ENCODE measurements at places on chromosomes 12 and 14.

DNA sequence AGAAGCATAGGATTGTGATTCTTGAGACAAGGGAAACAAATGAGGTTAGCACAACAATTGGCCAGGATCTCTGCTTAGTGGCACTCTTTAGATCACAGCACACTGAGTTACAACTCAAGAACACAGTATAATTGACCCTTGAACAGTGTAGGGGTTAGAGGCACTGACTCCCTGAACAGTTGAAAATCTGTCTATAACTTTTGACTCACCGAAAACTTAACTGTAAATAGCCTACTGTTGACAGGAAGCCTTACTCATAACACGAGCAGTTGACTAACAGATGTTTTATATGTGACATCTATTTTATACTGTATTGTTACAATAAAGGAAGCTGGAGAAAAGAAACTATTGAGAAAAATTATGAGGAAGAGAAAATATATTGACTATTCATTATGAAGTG lies 296.1 kb downstream of the RERGL start:
- DNase-seq: no peak

DNA sequence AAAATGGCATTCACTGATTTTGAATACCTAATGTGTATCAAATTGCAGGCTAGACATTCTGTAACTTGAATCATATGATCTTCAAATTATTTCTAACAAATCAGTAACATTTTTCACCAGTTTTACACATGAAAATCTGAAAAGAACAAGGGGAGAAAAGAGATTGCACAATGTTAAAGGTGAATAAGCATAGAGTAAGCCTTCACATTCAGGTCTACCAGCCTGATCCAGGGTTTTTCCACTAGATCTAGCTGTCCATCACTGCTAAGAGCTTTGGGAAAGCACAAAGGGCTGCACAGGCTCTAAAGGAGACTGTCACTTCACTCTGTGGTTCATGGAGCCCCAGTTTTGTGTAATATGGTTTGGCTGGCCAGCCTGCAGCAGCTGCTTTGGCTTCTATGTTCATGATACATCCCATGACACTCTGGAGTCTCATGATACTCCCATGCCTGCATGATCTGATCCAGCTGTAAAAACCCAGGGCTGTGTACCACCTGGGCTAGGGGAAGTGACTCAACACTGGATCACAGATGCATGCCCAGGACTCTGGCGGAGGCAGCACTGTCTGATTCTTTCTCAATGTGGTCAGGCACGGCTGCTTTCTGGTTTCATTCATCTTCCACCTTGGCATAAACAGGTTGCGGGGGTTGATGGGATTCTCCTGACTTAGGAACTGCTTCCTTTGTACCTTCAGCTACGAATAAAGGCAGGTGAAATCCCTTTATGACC lies 859.7 kb downstream of the GALC start:
- DNase-seq: no peak

- no peak for DNase-seq
These were observed 847 bp downstream of the MMP14 start for GRCh38 chr14:22837114-22837749.

- DNase-seq: no peak
These were observed 360.4 kb downstream of the ATP23 start for GRCh38 chr12:58301730-58302122.

- no peak for DNase-seq
These were observed 400 bp downstream of the LRP1 start for GRCh38 chr12:57128519-57129247.

GRCh38 chr14:95577067-95577800 lies 42.4 kb downstream of the GLRX5 start:
- no peak for DNase-seq

Data from stimulated activated CD8-positive, alpha-beta memory T cell treated with anti-CD3 and anti-CD28 coated beads, Interleukin-15, amount 100 ng/mL, for 4 hours (primary cell).